ENCODE measurements at places on chromosomes 4 and X. TPM values are rescaled to one million over a fixed set of nuclear protein-coding genes. Genes with fewer than 3 reads are reported as not detected.

Gene CPLX1
- 0.50 TPM for total RNA-seq

- ATAC-seq = no peak
These were observed 437.6 kb upstream of the AGA start for GRCh38 chr4:177879851-177880250.

DNA sequence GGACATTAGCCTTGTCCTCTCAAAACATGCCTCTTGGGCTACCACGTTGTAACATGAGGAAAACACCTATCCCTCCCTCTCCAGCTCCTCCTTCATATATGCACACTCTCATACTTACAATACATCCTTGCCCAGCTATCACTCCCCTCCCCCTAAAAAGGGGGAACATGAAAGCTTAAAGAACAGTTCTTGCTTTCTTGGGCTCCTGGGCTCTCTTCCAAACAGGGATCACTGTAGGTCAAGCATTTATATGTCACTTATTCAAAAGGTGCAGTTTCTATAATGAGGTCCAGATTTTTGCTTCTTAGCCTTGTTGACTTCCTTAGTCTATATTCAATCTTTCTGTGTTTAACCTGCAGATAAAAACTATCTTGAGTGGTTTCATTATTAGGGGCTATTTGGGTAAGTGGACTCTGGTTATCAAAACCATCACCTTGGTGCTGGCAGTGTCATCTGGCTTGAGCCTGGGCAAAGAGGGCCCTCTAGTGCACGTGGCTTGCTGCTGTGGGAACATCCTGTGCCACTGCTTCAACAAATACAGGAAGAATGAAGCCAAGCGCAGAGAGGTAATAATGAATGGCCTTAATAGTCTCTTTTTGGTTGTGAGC is 119.4 kb downstream of the AKAP4 start:
- no peak for ATAC-seq

GRCh38 chr4:103692615-103693014 is 27.2 kb downstream of the TACR3 start:
- ATAC-seq = no peak

DNA sequence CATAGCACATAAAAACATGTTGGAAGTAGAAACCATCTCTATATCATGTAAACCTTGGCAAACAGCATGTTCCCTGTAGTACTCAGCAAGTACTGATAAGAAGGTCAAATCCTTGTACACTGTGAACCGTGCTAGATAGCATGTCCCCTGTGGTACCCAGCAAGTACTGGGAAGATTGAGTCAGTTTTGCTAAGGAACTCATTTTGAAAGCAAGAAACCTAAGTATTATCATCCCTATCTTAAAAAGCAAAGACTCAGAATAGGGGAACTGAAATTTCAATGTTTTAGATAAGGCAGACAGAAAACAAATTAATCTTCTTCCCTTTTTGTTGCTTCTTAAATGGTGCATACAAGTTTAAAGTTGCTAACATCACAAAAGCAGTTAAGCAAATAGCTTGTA is 180.2 kb downstream of the RBM46 start:
- peak; percentile 42 for ATAC-seq

GRCh38 chr4:64781737-64782326 is 372.6 kb upstream of the TECRL start:
- ATAC-seq = no peak

Gene TRIM61
- 1.1 TPM for total RNA-seq

DNA sequence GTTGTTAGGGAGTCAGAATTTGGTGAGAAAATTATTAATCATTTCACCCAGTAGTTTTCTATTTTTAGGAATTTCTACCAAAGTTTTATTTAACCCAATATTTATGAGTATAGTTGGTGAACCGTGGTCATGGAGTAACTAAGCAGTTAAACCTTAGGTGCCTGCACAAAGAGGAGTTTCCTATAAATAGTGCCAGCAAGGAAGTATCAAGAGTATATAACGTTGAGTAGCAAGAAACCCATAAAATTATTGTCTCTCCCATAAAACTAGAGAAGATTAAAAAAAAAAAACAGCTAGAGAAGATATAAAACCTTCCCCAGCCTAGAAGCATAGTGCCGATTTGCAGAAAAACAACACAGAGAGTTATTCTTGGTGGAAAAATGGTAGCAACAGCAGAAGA is 158.9 kb downstream of the PRDM5 start:
- ATAC-seq = no peak

GRCh38 chr4:83019794-83020494 is 9.3 kb upstream of the LIN54 start:
- ATAC-seq = peak; percentile 79

Gene CENPVL2
- not detected for total RNA-seq

DNA sequence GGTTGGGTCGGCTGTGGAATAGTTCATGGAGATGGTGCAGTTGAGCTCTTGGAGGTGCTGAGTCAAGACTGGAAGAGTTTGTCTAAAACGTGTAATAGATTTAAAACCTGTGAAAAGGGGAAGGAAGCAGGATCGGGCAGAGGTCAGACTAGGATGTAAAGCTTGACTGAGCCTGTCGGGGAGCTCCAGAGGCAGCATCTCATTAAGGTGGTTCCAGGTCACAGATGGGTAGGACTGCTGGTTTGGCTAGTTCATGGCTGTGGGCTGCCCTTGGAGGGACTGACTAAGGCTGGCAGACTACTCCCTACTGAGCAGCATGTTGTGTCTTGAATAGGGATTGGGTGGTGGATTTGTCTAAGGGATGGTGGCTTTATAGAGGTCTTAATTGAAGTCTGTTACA is 28.4 kb upstream of the WDR1 start:
- no peak for ATAC-seq

Gene ARX
- not detected for total RNA-seq

DNA sequence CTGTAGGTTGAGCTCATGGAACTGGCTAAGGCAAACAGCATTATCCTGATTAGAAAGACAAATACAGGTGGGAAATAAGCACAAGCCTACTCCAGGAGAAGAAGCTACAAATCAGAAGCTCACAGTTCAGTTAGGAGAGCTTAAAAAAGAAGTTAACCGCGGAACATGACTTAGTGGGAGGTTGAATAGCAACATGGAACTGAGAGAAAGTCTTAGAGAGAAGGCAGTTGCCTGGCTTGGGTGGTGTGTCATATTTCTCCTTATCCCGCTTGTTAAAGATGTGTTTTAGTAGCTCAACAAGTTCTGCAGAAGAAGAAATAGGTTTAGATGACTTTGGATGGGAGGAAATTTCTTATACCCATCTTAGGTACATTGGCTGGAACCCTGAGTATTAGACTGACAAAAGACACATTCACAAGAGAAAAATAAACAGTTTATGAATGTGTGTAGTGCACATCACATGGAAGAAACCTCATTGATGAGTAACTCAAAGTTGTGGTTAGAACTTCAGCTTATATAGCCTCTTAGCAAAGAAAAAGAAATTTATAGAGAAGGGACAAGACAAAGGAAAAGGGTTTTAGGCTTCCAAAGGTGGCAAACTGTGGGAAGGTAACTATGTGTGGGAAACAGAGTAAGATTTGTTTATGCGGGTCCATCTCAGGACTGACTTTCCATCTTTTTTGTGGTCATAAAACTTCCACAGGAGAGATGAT is 37.4 kb upstream of the RXFP1 start:
- no peak for ATAC-seq

Gene XAGE1B
- not detected for total RNA-seq

GRCh38 chr4:95267081-95267480 is 281.7 kb downstream of the UNC5C start:
- no peak for ATAC-seq

Gene PRDM5
- 0.21 TPM for total RNA-seq

- ATAC-seq = no peak
These were observed 413.8 kb downstream of the FAT4 start for GRCh38 chr4:125728568-125728967.

DNA sequence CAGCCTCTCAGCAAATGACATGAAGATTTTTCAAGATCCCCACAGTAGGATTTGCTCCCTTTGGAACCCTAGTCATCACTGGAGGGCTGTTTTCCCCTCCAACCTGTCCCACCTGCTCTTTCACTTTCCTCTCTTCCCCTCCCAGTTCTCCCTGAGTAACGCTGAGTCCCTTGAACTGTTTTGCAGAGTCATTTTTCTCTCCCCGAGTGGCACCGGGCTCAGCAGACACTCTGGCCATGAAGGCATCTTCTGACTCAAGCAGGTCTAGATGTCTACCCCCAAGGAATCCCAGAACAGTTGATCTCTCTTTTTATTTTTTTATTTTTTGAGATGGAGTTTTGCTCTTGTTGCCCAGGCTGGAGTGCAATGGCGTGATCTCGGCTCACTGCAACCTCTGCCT is 52.2 kb downstream of the HTRA3 start:
- no peak for ATAC-seq

Gene HDX
- total RNA-seq = 1.8 TPM

GRCh38 chrX:148580016-148580415 is 79.6 kb downstream of the AFF2 start:
- no peak for ATAC-seq

Gene PDHA2
- total RNA-seq = not detected

Gene MAGEA2
- total RNA-seq = not detected

DNA sequence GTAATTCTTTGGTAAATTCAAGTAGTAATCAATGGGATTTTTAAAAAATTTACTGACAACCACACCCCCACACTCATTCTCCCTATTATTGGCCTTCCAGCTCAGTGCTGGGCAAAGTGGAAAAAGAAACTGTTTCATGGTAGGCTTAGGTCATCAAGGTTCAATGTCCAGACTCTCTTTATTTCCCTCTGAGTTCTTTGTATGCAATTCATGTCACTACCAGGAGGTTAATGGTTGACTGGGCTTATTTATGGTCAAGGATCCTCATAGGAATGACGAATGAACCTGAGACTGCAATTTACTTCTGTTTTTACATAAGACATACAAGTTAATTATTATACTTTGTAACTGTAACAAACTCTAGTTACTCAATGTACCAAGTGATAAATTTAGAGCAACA is 403.2 kb downstream of the KLHL13 start:
- no peak for ATAC-seq

GRCh38 chrX:44282753-44283152 is 60.7 kb downstream of the EFHC2 start:
- ATAC-seq = no peak

DNA sequence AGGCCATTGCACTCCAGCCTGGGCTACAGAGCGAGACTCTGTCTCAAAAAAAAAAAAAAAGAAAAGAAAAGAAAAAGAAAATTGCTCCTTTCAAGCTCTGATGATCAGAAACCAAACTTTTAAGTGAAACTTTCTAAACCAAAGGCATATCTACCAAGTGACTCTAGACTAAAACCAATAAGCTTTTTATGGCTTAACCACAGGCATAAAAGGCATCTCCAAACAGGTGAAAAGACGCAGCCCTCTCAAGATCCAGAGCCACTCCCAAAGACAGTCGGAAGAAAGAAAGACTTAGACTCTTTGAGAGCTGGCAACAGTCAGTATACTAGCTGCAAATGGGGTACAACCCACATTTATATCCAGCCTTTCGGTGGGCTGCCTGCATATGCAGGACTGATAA is 117.1 kb upstream of the AP1S2 start:
- no peak for ATAC-seq

Gene PGAM4
- total RNA-seq = not detected

GRCh38 chr4:28278676-28279075 is 1418.0 kb downstream of the STIM2 start:
- no peak for ATAC-seq

Gene KLHL13
- 0.09 TPM for total RNA-seq

Gene MAGEA10
- total RNA-seq = not detected

Gene DGKQ
- total RNA-seq = 4.8 TPM

Gene NSUN7
- 0.50 TPM for total RNA-seq
